Thoracic aorta (tissue), 2 donors: ENCODE measurements at places on chromosomes 5 and 9.

GRCh38 chr5:117065800-117066199 is 491.2 kb upstream of the SEMA6A start:
- H3K4me3 ChIP-seq = no peak overlapping the region
- DNase-seq = no peak
- no peaks in the 10 kb centered on the region for H3K4me1 ChIP-seq
- H3K36me3 ChIP-seq = no peaks in the 10 kb centered on the region

- no peaks in the 10 kb centered on the region for H3K36me3 ChIP-seq
- H3K4me3 ChIP-seq = no peak overlapping the region
- H3K27me3 ChIP-seq = no peaks in the 10 kb centered on the region
- H3K27ac ChIP-seq = no peak overlapping the region
Measured at GRCh38 chr5:112221128-112221527, 197.9 kb downstream of the EPB41L4A start.

DNA sequence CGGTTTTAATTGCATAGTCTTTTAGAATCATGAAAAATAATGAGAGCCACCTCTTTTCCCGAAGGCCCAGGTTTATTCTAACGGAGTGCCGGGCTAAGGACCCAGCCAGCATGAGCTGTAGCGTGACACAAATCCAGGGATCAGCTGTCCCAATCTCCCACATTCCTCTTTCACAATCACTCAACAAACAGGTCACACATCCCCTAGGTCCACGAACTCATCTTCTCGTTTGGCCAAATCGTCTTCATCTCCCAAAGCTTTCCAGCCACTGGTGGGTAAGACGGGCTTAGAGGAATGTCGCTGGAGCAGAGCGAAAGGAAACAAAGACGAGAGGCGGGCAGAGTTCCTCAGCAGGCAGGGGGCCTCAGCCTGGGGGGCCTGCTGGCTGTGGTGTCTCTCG is 55.5 kb upstream of the GOLPH3 start:
- H3K27me3 ChIP-seq = no peaks in the 10 kb centered on the region
- H3K36me3 ChIP-seq = peaks cover 12% of the 10 kb centered on the region
- DNase-seq = no peak
- H3K4me1 ChIP-seq = peaks cover 23% of the 10 kb centered on the region
- H3K4me3 ChIP-seq = no peak overlapping the region
- no peak overlapping the region for H3K27ac ChIP-seq

GRCh38 chr5:83553000-83553486 is 81.5 kb downstream of the VCAN start:
- DNase-seq = peak; percentile 79
- no peaks in the 10 kb centered on the region for H3K27me3 ChIP-seq
- H3K4me3 ChIP-seq = peak overlapping the region; percentile 31
- peaks cover 60% of the 10 kb centered on the region for H3K4me1 ChIP-seq

- no peak overlapping the region for H3K4me3 ChIP-seq
- DNase-seq = no peak
- H3K27ac ChIP-seq = no peak overlapping the region
- H3K36me3 ChIP-seq = no peaks in the 10 kb centered on the region
- H3K27me3 ChIP-seq = no peaks in the 10 kb centered on the region
Measured at GRCh38 chr5:170508660-170509347, 5.0 kb downstream of the KCNIP1 start.

GRCh38 chr5:308672-309271 is 12.7 kb upstream of the AHRR start:
- no peaks in the 10 kb centered on the region for H3K4me1 ChIP-seq
- H3K4me3 ChIP-seq = no peak overlapping the region
- no peak for DNase-seq
- H3K27ac ChIP-seq = no peak overlapping the region

DNA sequence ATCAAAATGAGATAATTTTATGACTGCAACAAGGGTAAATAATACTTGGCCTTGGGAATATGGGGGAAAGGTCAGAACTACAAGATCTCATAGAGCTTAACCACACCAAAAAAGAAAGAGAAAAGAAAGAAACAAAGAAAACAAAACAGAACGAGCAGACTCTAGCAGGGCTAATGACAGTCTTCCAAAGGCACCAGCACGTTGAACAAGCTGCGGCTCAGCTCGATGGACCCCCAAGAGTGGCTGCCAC is 689 bp downstream of the AK3 start:
- H3K27ac ChIP-seq = peak overlapping the region; percentile 82
- H3K4me1 ChIP-seq = peaks cover 13% of the 10 kb centered on the region
- no peaks in the 10 kb centered on the region for H3K27me3 ChIP-seq
- no peak for DNase-seq
- no peaks in the 10 kb centered on the region for H3K36me3 ChIP-seq
- peak overlapping the region; percentile 97 for H3K4me3 ChIP-seq

DNA sequence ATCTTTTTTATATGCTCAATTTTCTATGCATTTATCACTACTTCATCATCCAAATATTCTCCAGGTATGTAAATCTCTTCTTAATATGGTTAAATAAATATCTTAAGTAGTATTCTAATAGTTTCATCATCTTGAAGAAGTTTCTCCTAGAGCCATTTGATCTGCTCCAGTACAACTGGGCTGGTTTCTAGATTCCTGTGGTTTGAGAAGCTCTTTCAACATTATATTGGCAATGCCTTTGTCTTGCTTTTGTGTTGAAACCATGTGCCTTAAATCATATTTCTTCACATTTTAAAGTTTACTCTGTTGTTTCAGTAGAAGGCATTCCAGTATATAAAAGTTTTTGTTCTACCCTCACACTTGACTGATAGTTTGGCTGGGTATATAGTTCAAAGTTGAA is 27.6 kb downstream of the MBLAC2 start:
- H3K27ac ChIP-seq = no peak overlapping the region
- DNase-seq = no peak
- H3K27me3 ChIP-seq = no peaks in the 10 kb centered on the region
- H3K36me3 ChIP-seq = no peaks in the 10 kb centered on the region
- no peak overlapping the region for H3K4me3 ChIP-seq

GRCh38 chr9:132319421-132320110 is 35.2 kb downstream of the SETX start:
- no peak for DNase-seq
- H3K4me3 ChIP-seq = no peak overlapping the region
- no peak overlapping the region for H3K27ac ChIP-seq
- H3K36me3 ChIP-seq = peaks cover 7% of the 10 kb centered on the region
- peaks cover 7% of the 10 kb centered on the region for H3K4me1 ChIP-seq
- H3K27me3 ChIP-seq = no peaks in the 10 kb centered on the region

DNA sequence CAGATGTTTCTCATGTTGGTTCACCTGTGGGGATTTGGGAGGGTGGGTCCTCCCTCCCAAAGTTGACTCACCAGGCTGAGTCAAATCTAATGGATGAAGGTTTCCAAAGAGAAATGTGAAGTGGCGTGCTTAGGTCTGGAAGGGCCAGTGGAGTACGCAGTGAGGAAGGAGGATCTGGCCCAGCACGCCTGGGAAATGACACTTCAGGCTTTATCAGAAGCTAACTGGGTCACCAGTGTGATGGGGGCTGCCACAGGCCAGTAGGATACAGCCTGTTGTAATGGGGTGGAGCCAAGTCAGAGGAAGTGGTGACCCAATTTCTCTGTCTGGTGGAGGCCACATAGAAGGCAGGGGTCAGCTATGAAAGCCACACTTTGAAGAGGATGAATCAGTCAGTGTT is 18.0 kb downstream of the POLR1E start:
- H3K4me1 ChIP-seq = no peaks in the 10 kb centered on the region
- no peaks in the 10 kb centered on the region for H3K27me3 ChIP-seq
- H3K4me3 ChIP-seq = no peak overlapping the region
- no peak overlapping the region for H3K27ac ChIP-seq
- H3K36me3 ChIP-seq = peaks cover 31% of the 10 kb centered on the region

DNA sequence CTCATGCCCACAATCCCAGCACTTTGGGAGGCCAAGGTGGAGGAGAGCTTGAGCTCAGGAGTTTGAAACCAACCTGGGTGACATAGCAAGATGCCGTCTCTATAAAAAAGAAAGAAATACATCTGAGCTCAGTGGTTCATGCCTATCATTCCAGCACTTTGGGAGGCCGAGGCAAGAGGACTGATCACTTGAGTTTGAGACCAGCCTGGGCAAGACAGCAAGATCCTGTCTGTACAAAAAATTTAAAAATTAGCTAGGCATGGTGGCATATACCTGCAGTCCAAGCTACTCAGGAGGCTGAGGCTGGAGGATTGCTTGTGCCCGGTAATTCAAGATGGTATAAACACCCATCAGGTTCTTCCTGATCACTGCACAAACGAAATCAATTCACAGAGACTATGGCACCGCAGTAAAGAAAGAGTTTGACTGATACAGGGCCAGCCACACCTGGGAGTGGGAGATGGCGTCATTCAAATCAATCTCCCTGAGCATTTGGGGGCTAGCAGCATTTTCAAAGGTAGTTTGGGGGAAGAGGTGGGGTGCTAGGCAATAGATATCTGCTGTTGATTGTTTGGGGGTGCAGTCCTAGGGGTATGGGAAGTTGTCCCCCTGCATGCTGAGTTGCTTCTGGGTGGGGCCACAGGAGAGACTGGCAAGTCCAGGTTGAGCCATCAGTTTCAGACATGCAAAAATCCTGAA is 169.2 kb downstream of the TTC39B start:
- no peaks in the 10 kb centered on the region for H3K27me3 ChIP-seq
- no peak overlapping the region for H3K27ac ChIP-seq
- H3K4me1 ChIP-seq = no peaks in the 10 kb centered on the region
- no peak for DNase-seq
- no peaks in the 10 kb centered on the region for H3K36me3 ChIP-seq

DNA sequence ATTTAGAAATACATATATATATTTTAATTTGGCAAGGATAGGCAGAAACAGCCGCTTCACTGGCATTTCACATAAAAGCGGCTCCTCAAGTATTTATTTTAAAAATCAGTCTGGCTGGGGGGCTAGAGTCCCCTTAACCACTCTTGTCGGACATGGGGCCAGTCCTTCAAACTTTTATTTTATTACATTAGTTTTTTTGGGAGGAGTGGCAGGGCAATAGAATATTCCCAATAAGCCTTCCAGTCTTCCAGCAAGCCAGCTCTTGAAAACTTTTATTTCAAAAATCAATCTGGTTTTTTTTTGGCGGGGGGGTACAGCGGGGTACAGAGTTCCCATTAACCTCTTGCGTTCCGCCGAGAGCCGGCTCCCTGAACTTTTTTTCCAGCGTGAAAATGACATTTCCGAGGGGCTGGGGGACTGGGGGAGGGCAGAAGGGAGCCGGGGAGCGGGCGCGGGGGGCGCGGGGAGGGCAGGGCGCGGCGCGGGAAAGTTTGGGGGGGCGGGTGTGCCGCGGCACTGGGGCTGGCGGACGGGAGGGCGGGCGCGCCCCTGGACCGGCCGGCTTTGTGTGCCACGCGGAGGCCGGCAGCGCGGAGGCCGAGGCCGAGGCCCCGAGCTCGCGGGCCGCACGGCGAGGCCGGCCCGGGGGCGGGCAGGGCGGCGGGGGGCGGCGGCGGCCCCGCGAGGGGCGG is 504 bp upstream of the ZNF618 start:
- H3K27me3 ChIP-seq = no peaks in the 10 kb centered on the region
- DNase-seq = no peak
- no peaks in the 10 kb centered on the region for H3K36me3 ChIP-seq
- H3K4me1 ChIP-seq = peaks cover 36% of the 10 kb centered on the region
- H3K27ac ChIP-seq = no peak overlapping the region
- H3K4me3 ChIP-seq = peak overlapping the region; percentile 71

DNA sequence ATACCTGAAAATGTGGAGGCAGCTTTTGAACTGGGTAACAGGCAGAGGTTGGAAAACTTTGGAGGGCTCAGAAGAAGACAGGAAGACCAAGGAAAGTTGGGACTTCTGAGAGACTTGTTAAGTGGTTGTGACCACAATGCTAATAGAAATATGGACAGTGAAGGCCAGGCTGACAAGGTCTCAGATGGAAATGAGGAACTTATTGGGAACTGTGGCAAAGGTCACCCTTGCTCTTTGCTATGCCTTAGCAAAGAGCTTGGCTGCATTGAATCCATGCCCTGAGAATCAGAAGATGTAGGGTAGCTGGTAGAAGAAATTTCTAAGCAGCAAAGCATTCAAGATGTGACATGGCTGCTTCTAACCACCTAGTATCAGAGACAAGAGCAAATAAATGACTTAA is 244.4 kb upstream of the ADRA1B start:
- no peaks in the 10 kb centered on the region for H3K36me3 ChIP-seq
- no peaks in the 10 kb centered on the region for H3K4me1 ChIP-seq
- no peak overlapping the region for H3K27ac ChIP-seq
- no peak for DNase-seq
- no peaks in the 10 kb centered on the region for H3K27me3 ChIP-seq
- no peak overlapping the region for H3K4me3 ChIP-seq

DNA sequence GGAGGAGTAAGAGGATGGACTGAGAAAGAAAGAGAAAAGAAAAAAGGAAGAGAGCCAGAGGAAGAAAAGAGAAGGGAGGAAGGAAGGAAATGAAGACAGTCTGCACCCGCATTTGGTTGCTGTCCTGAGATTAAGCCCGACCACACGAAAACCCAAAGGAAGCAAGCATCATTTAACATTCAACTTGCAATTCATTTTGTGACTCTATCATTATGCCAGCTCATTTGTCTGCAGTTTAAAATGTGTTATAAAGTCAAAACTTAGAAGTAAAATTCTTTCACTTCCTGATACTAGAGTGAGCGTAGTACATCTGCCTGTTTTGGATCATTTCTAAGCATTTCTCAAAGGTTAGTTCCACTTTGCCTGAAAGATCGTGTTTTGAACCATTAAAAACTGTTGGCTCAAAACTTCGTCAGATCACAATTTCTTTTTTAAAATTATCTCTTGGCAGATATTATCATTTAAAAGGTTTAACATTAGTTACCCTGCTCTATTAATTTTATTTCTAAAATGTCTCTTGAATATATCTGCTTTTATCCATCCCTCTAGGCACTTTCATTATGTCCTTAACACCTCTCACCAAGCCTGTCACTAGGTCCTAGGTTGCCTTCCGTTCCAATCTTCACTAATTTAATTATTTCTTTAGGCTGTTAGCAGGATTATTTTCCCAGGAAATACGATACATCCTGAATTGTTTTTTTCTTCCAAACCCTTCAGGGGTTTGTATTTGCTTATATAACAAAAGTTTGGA is 240.9 kb downstream of the TLE4 start:
- H3K27me3 ChIP-seq = no peaks in the 10 kb centered on the region
- no peak overlapping the region for H3K27ac ChIP-seq
- no peaks in the 10 kb centered on the region for H3K36me3 ChIP-seq
- DNase-seq = no peak

DNA sequence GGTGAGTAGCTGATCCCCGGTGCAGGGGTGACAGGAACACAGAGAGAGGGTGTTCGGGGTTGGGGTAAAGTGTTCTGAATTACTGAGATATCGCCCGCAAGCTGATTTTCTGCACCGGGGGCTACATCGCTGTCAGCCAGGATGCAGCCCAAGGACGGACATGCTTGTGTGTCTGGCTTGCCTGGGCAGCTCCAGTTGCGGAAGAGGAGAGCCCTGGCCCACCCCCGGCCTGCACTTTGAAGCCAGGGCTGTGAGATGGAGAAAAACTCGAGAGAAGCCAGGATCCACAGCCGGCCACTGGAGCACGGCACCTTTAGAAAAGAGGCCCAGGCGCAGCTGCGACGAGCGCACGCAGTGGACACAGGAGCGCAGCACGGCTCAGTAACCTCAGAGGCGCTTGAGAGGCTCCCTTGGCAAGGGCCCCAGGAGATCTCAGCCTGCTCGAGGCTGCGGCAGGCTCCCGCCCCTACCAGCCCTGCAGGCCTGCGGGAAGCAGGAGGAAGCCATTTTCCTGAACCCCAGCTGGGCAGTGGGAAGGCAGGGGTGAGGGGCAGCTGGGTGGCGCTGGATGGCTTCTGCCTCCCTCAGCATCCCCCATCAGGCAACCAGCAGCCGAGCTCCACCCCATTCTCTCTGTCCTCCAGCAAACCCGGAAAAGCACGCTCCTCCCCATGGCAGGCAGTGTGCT is 59.2 kb downstream of the C9orf50 start:
- H3K4me3 ChIP-seq = no peak overlapping the region
- no peaks in the 10 kb centered on the region for H3K4me1 ChIP-seq
- H3K36me3 ChIP-seq = no peaks in the 10 kb centered on the region
- no peak overlapping the region for H3K27ac ChIP-seq
- no peak for DNase-seq
- no peaks in the 10 kb centered on the region for H3K27me3 ChIP-seq
